Right renal pelvis (tissue), 4 donors: ENCODE measurements at places on chromosomes 16 and 17. TPM values are rescaled to one million over a fixed set of nuclear protein-coding genes. Genes with fewer than 3 reads are reported as not detected.

- no peak for DNase-seq
Measured at GRCh38 chr17:77744066-77744988, 214.2 kb upstream of the TNRC6C start.

GRCh38 chr17:83176623-83177583, 97.5 kb downstream of the METRNL start:
- no peak for DNase-seq

GRCh38 chr16:73545755-73546154, 497.8 kb upstream of the ZFHX3 start:
- no peak for DNase-seq

Gene NPIPB9
- 1.1 TPM for polyA plus RNA-seq

- no peak for DNase-seq
Measured at GRCh38 chr17:40099619-40100418, 570 bp downstream of the NR1D1 start.

DNA sequence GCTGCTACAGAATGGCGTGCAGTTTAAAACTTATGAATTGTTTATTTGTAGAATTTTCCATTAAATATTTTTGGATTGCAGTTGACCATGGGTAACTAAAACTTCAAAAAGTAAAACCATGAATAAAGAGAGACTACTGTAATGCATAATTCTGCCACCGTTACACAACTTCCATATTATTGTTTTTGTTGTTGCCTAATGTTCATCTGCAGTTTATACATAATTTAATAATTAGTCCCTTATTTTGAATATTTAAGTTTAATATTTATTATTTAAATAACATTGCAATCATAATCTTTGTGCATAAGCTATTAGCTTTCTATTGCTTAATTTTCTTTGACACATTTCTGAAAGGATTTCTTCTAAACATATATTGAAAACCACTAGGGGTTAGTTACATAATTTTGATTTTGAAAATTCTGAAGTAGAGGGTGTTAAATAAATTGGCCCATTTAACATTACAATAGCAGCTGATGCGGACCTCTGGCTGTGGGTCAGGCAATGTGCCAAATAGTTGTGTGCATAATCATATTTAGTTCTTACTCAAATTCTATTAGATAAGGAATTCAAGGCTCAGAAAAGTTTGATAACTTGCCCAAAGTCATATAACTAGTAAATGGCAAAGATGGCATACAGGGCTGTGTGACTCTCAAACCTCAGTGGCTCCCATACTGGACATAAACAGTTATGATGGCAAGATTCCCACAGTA, 31.1 kb downstream of the PPM1E start:
- DNase-seq = no peak
